ENCODE measurements at places on chromosomes 2 and 18. TPM values are rescaled to one million over a fixed set of nuclear protein-coding genes. Genes with fewer than 3 reads are reported as not detected.

The MAB21L4 gene
- 3.5 TPM for total RNA-seq

The FAM237A gene
- total RNA-seq: not detected

The WDR75 gene
- total RNA-seq: 30.7 TPM

The ALPI gene
- not detected for total RNA-seq

The NAT8 gene
- not detected for total RNA-seq

The KCNJ3 gene
- total RNA-seq: 2.7 TPM

The AQP12A gene
- not detected for total RNA-seq

The ENOSF1 gene
- 84.8 TPM for total RNA-seq

The EMX1 gene
- total RNA-seq: not detected

The CNGA3 gene
- total RNA-seq: 1.1 TPM

The SPHKAP gene
- total RNA-seq: 0.09 TPM

The FER1L5 gene
- 0.59 TPM for total RNA-seq

The UGT1A1 gene
- total RNA-seq: 0.11 TPM

The ADD2 gene
- 3.1 TPM for total RNA-seq

Data from prostate gland (tissue), 2 donors.